ENCODE measurements at places on chromosomes 4 and X. TPM values are rescaled to one million over a fixed set of nuclear protein-coding genes. Genes with fewer than 3 reads are reported as not detected.

TCEAL9 gene
- polyA plus RNA-seq, result 11.0 TPM

ADAMTS3 gene
- polyA plus RNA-seq, result 0.08 TPM

MAP7D2 gene
- 0.07 TPM for polyA plus RNA-seq

BEX1 gene
- 0.25 TPM for polyA plus RNA-seq

GNRHR gene
- polyA plus RNA-seq, result not detected

TBX22 gene
- polyA plus RNA-seq, result 0.01 TPM

CT45A2 gene
- not detected for polyA plus RNA-seq

PCYT1B gene
- 0.01 TPM for polyA plus RNA-seq

HMGN5 gene
- polyA plus RNA-seq, result 3.0 TPM

MSX1 gene
- polyA plus RNA-seq, result 1.7 TPM

MAGEA8 gene
- not detected for polyA plus RNA-seq

POLA1 gene
- 3.5 TPM for polyA plus RNA-seq

NIPAL1 gene
- 1.3 TPM for polyA plus RNA-seq

DNA sequence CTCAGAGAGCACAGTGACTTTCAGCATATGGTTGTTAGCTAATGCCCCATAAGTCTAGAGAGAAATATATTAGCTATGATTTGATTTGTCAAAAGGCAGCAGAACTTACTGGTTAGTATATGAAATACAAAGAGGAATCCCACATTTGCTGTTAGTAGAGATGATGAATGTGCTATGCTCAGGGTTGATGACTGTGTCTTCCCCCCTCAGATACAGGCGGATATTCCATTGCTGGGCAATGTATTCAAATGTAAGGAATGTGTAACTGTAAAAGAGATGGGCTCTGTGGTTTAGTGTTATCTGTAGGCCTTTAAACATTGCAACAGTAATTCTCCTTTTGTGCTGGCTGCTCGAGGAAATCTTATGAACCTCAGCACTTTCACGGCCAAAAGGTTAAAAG, 528.9 kb upstream of the ARX start:
- no peak for DNase-seq

- DNase-seq, result no peak
Observed at GRCh38 chr4:174865418-174865985, 36.5 kb upstream of the GLRA3 start.

GRCh38 chr4:53593765-53594164, 2.5 kb upstream of the LNX1 start:
- DNase-seq, result no peak

DNA sequence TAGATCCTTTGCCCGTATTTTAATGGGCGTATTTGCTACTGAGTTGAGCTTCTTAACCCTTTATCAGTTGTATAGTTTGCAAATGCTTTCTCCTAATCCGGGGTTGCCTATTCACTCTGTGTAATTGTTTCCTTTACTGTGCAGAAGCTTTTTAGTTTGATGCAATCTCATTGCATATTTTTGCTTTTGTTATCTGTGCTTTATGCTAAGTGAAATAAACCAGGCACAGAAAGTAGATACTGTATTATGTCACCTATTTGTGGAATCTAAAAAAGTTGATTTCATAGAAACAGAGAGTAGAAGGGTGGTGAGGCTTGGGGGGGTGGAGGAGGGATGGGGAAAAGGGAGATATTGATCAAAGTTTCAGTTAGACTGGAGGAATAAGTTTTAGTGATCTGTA, 17.7 kb downstream of the OGT start:
- DNase-seq, result no peak

DNA sequence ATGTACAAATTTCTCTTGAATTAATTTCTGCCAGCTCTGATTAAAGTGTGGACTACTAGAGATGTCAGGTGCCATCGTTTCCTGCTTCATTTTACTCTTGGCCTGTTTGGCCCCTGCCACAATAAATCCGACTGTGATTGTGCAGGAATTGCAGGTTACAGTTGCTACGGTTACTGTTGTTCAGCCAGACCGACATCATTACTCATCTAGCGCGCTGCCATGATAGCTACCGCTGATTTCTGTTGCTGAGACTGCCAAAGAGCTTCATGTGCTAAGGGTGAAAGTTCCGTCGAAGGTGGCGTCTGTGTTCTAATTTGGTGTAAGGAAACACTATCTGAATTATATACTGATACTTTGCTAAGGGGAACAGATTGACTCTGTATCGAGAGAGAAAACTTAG, 22.1 kb downstream of the SLIT2 start:
- DNase-seq, result no peak

- DNase-seq, result no peak
Observed at GRCh38 chrX:19906293-19906692, 18.9 kb upstream of the SH3KBP1 start.

GRCh38 chr4:77695774-77696173, 90.2 kb downstream of the CXCL13 start:
- no peak for DNase-seq

DNA sequence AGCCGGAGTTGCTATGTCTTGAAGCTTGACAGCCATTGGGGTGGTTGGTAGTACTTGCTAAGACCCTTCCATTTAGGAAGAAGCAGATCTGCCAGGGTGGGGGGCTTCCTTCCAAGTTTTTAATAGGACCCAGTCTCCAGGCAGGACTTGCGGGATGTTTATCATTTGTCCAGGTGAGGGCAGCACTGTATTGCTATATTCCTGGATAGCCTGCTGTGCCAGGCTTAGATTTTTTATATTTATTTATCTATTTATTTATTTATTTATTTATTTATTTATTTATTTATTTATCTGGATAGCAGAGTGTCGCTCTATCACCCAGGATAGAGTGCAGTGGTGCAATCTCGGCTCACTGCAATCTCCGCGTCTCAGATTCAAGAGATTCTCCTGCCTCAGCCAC, 87.4 kb upstream of the CT45A1 start:
- no peak for DNase-seq

GRCh38 chr4:19772581-19772980, 479.1 kb upstream of the SLIT2 start:
- no peak for DNase-seq

GRCh38 chr4:53040851-53041250, 178.7 kb downstream of the RASL11B start:
- no peak for DNase-seq

DNA sequence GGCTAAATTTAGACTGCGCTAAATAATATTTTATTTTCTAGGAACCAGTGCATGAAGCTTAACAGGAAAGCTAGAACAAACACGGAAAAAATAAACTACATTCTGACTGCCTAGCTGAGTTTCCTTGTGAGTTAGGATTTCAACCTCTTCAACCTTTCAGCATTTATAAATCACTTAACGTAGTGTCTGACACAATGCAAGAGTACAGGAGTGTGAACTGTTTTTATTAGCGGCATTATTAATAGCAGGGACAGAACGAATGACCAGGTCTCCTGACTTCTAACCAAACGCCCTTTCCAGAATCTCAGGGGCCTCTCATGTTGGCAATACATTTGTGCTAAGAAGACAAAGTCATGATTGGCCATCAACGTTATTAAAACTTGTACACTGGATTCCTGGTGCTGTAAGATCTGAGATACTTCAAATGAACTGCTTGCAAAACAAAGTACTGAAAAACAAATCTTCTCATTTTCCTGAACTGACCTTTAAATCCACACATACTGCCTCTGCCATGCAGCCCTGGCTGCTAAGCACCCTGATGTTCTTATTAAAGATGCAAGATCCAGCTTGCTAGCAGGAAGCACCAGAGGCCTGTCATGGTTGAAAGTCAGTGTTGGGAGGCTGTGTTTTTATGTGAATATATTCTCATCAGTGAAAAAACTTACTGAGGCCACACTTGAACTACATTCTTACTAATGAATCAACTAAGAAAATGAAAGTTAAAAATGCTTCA, 380.4 kb upstream of the CPEB2 start:
- no peak for DNase-seq

- no peak for DNase-seq
Observed at GRCh38 chr4:157564771-157565170, 344.2 kb downstream of the GRIA2 start.

GRCh38 chrX:14697451-14697850, 168.1 kb downstream of the GLRA2 start:
- peak; percentile 10 for DNase-seq

DNA sequence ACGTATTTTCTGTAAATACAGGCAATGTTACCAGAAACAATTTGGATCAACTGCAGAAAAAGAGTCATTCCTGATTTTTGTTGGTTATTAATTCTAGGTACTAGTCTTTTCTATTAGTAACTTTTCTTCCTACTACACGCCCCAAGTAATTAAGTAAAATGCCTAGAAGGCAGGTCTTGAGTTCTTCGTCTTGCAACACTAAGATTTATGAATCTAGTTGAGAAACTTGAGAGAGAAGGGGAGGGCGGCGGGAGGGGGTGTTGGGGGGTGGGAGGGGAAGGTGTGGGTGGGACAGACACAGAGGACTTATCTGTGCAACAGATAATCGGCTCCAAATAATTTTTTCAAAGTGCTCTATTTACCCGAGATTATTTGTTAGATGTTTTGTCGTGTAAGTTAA, 3.0 kb downstream of the RAP2C start:
- DNase-seq, result no peak

- no peak for DNase-seq
Observed at GRCh38 chr4:88991746-88992145, 65.2 kb downstream of the FAM13A start.

DNA sequence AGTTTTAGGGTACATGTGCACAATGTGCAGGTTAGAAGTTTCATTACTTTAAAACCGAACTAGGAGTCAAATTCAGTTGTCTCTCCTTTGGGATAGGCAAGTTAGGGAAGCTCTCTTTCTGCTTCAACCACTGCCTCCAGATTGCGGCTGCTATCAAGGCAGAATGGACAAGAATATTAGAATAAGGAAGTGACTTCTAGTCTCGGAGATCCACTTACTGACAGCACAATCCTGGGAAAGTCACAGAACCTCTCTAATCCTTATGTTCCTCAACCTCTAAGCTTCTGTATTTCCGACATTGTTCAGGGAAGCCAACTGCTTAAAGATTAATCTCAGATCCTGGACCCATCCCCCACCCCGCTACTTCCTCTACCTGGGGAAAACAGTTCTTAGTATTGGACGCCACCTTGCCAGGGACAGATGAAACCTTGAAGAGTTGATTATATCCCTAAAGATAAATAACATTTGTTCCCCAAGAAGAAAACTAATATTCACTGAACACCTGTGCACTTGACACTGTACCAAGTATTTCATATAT, 2.1 kb downstream of the NUP62CL start:
- DNase-seq, result no peak
